NCI-H187 (cell line): ENCODE measurements at places on chromosomes 4 and X.

- no peak for DNase-seq
Observed at GRCh38 chr4:182091128-182091527, 152.1 kb upstream of the TENM3 start.

DNA sequence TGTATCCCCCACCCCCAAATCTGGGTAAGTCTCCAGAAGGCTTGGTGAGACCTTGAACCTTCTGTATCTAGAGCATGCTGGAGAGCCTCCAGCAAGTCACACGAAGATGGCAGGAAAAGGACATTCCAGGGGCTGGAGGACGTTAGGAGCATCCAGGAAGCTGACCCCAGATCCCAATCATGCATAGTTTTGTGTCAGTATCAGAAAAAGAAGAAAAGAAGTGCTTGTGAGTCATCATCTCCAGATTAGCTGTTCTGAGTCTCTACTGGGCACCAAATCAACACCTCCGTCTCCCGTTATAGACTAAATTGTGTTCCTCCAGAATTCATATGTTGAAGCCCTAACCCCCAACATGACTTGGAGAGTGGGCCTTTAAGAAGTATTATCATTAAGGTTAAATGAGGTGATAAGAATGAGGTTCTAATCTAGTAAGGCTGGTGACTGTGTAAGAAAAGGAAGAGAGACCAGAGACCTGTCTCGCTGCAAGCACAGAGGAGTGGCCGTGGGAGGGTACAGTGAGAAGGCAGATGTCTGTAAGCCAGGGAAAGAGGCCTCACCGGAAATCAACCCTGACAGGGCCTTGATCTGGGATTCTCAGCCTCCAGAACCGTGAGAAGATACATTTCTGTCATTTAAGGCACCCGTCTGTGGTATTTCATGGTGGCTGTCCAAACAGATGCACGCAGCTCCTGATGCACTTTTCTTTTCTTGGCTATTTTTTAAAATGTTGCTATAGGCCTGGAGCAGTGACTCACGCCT, 38.1 kb upstream of the CLDN24 start:
- no peak for DNase-seq

DNA sequence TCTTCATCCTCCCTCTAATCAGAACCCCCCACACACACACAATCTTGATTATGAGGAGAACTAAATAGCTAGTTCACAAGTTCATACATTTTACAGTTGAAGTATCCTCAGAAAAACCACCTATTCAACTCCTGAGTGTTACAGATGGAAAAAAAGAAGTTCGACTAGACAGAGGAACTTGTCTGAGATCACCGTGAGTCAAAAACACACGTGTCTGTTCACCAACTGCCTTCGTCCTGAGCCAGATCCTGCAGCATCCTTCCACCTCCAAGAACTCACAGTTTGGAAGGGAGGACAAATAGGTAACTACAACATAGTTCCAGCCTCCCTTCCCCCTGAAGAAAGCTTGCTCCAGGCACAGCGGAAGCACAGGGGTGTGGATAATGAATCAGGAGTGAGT, 19.0 kb upstream of the IRAK1 start:
- no peak for DNase-seq

DNA sequence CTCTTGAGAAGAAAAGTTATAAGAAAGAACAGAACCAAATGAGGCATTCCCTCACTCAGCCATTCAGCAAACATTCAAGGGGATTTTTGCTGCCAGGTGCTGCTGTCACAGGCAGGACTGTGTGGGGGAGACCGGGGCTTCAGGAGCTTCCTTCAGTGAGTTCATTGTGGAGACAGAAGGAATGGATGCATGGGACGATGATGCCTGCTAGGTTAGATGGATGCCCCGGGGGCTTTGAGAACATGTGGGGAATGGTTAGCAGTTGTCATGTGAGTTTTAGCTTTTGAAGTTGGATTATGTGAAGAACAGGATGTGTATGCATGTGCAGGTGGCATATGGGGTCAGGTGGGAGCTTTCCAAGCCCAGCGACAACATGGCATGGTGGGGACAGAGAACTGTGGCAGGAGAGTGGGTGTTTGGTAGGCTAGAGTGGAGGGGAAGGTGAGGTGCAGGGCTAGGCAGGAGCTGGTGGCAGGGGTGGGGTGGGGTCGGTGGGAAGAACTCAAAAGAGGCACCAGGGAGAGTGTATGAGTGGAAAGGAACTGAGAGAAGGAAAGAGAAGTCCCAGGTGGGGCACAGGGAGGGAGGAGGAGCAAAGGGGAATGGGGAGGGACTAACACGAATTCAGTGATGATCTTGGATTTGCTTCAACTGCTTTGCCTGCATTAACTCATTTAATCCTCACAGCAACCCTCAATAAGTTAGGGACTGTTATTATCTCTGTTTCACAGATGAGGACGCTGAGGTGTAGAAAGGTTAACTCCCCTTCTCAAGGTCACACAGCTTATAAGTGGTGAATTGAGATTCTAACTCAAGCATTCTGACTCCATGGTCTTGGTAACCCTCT, 8.4 kb downstream of the DCUN1D4 start:
- DNase-seq: no peak

GRCh38 chrX:139691493-139691842, 16.5 kb downstream of the MCF2 start:
- DNase-seq: no peak

- DNase-seq: no peak
Observed at GRCh38 chr4:2265113-2266110, 3.5 kb upstream of the MXD4 start.

DNA sequence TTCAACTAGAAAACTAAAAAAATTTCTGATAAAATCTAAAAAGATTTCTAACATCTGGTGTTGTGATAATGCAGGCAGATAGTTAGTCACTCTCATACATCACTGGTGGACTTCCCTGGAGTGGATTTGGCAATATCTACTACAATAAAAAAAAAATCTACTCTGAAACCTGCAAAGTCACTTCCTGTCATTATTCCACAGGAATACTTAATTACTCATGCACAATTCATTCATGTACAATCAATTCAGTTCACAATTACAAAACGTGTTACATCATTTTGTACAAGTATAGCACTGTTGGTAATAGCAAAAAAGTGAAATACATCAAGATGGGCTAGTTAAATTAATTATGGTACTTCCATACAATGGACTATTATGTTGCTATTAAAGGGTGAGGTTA, 16.5 kb upstream of the RHOH start:
- DNase-seq: no peak

DNA sequence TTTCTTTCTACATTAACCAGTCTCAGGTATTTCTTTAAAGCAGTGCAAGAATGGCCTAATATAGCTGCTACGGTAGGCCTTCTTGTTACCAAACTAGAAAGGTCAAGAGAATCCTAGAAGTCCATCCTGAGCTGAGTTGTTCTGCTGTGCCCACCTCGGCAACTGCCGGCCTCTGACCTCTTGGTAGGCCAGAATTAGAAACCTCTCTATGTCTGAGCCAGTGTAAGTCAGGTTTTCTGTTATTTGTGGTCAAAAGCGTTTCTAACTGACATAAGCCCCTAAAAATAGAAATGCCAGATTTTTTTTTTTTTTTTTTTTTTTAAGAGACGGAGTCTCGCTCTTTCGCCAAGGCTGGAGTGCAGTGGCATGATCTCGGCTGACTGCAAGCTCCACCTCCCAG, 43.1 kb downstream of the SOWAHB start:
- no peak for DNase-seq

DNA sequence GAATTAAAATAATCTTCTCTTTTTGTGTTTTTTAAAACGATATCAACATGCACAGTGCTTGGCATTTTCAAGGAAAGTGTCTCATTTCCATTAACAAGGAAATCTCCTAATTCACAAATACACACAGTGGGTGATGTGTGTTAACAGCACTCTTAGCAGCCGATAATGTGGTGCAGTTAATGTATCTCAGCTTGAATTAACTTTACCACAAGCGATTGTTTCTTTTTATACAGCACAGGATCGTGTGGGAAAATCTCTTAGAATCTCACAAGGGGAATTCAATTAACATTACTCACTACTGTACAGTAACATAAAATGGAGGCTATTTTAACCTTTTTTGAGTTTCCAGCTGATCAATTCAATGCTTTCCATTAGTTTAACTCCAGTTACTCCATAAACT, 1841.9 kb downstream of the STIM2 start:
- DNase-seq: no peak

DNA sequence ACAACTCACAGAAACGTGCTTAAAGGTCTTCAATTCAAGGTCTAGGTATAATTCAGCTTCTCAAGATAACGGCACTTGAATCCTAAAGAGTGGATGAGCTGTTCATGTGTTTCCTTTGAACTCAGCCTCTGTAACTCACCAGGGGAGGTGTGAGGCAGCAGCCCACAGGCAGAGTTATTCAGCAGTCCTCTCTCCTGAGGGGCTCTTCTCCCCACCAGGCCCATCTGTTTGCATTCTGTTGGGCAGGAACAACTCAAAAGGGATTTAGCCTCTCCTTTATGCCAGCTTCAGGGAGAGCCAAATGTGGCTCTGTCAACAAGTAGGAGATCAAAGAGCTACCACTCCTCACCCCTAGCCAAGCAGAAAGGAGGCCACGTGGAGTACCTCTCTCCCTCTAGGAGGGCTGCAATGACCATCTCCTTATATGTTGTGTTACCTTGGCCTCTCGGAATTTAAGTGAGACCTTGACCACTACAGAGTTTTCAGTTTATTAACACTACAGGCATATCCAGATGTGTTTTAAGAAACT, 151.2 kb downstream of the SPATA18 start:
- no peak for DNase-seq

DNA sequence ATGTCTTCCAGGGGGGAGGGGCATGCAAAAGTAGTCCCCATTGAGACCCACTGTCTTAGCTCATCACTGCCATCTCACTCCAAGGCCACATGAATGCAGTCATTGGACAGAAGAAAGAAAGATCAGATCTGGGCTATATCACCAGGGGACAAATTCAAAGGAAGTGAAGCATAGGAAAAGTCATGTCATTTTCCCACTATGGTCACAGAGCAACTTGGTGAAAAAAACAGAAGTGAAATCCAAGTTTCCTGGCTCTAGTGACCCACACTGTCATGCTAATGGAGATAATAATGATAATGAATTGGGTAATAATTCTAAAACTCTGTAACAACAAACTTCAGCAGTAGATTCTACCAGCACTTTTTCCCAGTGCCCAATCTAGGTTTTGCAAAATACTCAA, 9.9 kb downstream of the LHFPL1 start:
- DNase-seq: no peak

- no peak for DNase-seq
Observed at GRCh38 chrX:130896026-130896425, 7.0 kb downstream of the ENOX2 start.

- no peak for DNase-seq
Observed at GRCh38 chrX:80765220-80765625, 44.5 kb downstream of the BRWD3 start.

GRCh38 chr4:126265888-126266287, 951.1 kb downstream of the FAT4 start:
- no peak for DNase-seq

DNA sequence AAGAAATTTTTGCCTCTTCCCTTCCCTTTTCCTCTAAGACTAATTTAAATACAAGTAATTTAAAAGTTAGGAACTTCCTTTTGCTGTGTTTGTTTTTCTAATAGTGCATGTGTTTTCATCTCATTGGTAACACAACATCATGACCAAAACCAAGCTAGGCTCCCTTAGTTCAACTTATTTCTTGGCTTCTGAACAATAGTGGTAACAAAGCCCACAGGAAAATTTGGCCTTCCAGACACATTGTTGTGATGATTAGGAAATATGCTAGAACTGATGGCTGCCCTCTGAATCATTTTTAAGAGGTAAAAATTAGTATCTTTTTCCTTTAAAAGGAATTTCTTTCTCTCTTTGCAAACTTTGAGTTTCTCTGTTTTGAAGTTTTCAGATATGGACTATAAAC, 25.5 kb upstream of the TEC start:
- DNase-seq: no peak

GRCh38 chr4:76779740-76780459, 118.0 kb downstream of the SOWAHB start:
- no peak for DNase-seq

- DNase-seq: no peak
Observed at GRCh38 chrX:12617241-12617640, 174.0 kb upstream of the PRPS2 start.

GRCh38 chr4:6071959-6072720, 53.9 kb upstream of the C4orf50 start:
- DNase-seq: no peak

- DNase-seq: no peak
Observed at GRCh38 chrX:74286950-74287740, 16.8 kb upstream of the ZCCHC13 start.

DNA sequence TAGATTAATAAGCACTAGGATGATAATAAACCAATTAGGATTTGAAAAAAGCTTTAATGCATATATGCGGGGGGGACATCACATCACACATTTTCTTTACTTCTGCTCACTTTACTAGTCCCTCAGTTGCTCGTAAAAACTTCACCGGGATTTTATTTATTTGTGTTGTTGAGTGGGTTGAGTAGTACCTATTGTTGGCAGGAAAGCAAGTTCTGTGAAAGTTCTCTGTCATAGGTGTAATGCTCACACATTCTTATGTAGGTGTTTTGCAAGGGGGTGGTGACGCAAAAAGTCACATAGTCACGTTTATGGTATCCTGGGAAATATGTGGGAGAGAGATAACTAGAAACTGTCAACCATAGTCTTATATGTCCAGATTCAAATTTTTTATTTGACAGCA, 65.3 kb downstream of the PDLIM5 start:
- DNase-seq: no peak

DNA sequence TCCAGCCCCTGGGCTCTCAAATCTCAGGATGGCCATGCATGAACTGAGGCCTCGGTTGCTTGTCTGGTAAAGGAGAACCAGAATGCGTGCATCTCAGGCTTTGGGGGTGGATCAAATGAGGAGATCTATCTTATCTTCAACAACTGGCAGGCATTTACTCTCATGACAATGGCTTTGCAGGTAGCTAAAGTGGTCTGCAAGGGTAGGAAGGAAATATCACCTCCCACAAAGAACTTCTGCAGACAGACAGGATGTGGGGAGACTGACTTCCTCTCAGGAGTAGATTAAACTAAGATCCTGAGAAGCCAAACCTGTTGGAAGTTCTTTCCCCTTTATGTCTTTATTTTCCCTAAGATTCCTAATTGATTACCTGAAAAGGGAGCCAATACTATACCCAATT, 7.8 kb downstream of the LDB2 start:
- no peak for DNase-seq

DNA sequence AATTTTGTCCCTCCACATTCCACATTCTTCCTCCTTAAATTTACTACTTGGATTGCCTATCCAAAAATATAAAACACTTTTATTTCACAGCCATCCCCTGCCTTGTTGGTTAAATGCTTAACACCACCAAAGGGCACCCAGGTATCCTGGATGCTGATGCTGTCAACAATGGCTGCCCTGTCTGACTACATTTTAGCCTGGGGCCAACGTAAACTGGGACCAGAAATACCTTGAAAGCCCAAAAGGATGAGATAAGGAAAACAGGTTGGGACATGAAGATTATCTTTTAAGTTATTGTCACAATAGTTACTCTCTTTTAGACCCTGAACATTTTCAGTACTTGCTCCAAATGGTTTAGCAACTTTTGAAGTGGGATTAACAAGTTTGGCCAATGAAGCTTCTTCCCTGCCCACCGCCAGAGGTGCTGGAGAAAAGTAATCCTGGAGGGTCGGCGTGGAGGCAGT, 775 bp upstream of the YIPF6 start:
- no peak for DNase-seq
